RCC 7860 (cell line): ENCODE measurements at places on chromosomes 3 and 15.

DNA sequence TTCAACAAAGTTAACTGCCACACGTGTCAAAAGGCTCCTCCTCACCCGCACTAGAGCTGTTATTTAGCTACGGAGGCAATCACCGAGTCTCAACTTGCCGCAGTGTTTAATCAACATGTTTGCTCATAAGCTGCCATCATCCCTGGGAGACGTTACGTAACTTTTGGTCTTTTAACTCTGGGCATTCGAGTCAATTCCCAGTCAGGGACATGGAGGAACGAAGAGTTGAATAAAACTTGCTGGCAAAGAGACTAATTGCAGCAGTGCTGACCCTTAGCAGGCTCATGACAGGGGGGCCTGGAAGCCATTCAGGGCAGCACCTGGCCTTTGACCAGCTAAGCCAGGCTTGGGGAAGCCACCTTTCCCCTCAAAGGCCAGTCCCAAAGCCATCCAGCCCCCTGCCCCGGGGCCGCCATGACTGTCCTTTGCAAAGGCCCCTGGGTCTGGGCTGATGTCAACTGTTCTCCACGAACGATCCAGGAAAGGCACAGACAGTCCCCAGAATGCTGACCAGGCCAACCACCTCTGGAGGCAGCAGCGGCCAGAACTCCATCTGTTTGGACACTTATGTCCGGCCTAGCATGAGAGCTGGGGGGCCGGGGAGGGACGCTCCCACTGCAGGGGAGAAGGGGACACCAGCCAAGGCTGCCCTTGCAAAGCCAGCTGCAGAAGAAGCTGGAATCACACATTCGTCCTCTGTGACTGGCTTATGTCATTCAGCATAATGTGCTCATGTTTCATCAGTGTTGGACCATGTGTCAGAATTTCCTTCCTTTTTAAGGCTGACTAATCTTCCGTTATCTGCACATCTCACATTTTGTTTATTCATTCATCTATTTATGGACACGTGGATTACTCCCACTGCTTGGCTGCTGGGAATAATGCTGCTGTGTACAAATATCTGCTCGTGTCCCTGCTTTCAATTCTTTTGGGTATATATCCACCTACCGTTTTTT lies 43.7 kb downstream of the PCSK6 start:
- DNase-seq = no peak

- DNase-seq = no peak
Observed at GRCh38 chr15:85745525-85746150, 49.1 kb downstream of the KLHL25 start.

DNA sequence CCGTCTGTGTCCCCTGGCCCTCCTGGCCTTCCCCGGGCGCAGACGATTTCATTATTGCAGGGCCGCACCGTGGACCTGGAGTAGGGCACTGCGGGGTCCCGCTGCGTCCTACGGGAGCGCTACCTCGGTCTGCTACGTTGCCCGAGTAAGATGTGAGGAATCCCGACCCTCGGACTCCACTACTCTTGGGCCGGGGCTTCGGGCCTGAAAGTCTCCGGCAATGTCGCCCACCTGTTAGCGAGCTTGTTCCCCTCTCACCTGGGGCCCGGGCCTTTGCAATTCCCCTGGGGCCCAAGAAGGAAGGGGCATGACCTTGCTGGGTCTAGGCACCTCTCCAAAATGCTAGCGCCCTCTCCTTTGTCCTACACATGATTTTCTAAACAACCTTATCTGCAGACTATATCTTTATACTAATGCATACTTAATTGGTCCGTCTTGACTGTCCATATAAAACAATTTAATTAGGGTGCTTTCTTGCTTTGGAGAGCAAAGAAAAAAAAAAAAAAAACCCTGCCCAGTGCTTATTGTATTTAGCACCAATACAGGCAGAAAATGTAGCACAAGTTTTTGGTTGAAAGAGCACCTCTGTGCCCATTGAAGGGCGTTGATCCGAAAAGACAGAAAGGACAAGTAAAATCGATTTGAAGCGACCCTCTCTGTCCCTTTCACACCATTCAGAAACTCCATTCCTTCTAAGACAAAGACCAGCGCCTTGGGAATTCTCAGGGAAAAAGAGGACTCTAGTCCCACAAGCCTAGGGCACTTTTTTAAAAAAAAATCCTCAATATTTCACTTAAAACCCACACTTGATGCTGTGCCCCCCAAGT lies 7.0 kb upstream of the NR2F2 start:
- DNase-seq = no peak

DNA sequence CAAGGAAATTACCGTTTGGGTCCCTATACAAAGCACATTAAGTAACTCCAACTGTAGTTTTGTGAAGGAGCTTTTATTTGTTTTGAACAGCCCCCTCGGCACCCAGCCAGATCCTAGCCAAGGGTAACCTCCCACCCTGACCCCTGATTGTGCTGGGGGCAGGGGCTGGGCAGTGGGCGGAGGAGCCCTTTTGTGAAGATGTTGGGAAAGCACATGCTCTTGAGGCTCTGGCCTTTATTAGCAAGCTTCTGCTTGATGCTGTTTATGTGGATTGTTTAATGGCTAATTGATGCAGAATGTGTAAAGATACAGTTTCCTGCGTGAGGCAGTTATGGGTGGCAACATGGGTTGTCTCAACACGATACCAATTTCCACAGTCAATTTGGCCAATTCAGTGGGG lies 136.5 kb downstream of the MAP2K5 start:
- DNase-seq = no peak

DNA sequence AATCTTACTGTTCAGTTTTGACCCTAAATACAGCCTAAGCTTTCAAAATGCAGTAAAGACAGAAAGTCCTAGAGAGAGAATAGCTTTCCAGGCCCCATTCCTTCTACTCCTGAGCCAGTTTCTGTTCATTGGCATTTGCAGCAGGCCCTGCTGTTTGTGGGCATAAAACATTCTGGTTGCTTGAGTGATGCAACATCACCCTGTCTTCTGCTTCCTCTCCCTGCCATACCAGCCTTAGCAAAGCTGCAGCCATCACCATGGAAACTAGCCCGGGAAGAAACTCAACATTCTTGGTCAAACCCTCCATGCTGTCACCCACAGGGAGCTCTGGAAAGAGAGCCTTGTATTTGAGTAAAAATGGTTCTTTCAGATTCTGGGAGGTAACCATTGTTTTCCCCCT lies 325.7 kb downstream of the MAGI1 start:
- DNase-seq = peak; percentile 4

DNA sequence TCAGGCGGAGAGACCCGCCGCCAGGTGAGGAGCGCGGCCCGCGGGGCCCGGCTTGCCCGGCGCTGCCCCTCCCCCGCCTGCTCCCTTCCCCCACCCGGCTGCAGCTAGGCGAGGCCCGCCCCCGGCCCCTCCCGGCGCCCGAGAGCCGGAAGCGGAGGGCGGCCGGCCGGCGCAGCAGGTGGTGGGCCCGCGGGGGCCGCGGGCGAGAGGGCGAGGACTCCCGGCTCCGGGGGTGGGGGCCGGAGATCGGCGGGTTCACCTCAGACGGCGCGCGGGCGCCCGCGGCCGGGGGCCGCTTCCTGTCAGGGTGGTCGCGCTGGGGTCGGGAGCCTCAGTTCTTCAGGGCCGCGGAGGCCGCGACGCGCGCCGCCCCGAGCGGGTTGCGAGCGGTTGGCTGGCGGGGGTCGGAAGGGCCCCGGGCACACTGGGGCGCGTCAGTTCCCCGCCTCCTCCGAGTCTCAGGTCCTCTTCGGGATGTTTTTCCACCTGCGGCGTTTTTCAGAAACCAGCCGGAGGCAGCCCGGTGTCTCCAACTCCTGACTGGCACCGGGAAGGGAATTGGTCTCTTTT lies 395 bp downstream of the ZFAND6 start:
- DNase-seq = peak; percentile 21

GRCh38 chr3:60001369-60001768 lies 951.5 kb upstream of the CFAP20DC start:
- no peak for DNase-seq

GRCh38 chr3:55207744-55208143 lies 279.4 kb downstream of the WNT5A start:
- no peak for DNase-seq

DNA sequence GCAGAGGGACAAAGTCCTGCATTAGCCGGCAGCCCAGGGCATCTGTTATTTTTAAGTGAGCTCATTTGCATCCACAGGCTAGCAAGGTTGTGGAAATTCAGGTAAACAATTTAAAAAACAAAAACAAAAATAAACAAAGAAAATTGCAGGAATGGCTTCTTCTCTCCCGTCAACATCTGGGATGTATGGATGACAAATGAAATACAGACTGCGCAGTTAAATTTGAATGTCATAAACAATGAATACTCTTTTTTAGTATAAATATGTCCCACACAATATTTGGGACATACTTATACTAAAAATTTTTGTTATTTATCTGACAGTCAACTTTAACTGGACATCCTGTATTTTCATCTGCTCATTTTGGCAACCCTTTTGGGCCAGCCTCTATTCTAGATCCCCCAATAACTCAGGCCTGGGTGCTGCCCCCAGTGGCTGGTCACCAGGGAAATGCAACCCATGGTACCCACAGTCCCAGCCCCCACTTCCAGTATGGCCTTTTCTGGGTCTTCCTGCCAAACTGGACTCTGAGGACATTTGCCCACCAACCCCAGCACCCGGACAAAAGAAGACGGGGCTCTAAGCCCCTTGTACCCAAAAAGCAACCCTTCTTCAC lies 12.7 kb downstream of the GRM2 start:
- DNase-seq = no peak

DNA sequence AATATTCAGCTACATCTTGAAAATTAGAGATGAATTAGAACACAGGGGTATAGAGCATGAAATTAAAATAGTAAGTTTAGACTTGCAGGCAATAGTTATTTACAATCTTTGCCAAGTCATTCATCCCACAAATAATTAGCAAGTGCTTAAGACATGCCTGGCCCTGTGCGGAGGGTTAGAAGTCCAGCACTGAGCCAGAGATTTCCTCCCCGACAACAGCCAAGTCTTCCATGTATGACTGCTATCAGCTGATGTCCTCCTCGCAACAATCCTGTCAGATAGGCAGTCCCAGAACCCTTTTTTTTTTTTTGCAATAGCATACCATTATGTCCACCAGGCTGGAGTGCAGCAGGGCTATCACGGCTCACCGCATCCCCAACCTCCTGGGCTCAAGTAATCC lies 14.6 kb downstream of the SIN3A start:
- DNase-seq = no peak

DNA sequence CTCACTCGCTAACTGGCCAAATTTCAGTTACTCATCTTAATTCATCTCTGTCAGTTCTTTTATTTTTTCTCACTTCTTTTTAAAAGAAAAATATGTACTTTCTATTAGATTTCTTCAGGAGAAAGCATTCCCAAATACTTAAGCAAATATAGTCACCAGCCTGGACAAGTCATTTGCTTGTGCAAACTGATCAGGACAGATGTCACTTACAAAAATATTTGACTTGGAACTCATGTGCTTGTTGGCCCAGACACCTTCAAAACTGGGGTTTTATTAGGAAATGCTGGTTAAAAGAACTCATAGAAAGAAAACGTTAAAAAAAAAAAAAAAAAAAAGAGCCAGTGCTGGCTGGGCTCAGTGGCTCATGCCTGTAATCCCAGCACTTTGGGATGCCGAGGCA lies 31.3 kb upstream of the FOXP1 start:
- DNase-seq = no peak

GRCh38 chr15:57273402-57273801 lies 102.9 kb upstream of the CGNL1 start:
- no peak for DNase-seq

- DNase-seq = no peak
Observed at GRCh38 chr3:141407825-141408224, 39.5 kb downstream of the ZBTB38 start.

DNA sequence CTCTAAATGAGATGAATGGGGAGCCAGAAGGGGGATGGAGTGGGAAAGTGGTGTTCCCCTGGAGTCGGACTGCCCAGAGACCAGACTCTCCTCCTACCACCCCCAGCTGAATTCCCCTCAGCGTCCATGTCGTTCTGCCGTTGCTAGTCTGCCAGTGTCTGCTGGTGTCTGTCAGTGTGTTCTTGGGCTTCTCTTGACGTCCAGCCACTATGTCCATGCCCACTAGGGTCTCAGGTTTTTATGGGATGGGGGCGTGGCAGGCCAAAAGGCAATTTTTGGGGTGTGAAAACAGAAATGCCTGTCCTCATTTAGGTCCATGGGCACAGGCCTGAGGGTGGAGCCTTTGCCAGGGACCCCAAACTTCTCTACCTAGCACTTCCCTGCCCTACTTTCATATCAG lies 589.6 kb downstream of the IGSF11 start:
- no peak for DNase-seq

DNA sequence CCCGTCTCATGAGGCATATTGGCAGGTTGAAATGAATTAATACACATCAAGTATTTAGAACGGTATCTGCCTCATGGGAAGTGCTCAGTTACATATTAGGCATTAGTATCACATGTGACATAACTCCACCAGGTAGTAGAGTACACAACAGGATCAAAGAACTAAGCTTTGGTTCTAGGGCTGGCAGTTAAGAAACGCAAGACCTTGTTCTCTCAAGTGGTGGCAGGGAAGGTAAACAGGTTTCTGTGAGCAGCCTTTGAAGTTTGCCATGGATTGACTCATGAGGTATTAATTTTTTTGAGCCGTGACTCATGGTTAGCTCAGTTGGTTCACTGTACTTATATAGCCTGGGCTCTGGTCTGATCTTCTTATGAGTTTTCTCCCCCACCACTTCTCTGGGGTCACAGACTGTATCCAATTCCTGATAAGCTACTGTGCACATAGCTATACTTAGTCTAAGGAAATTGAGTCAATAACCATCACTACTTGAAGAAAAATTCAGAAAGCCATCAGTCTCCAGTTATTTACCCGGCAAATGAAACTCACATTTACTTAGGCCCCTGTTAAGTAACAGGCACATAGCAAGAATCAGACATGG lies 155.6 kb upstream of the STT3B start:
- DNase-seq = peak; percentile 91

GRCh38 chr3:140748-141330 lies 55.7 kb upstream of the CHL1 start:
- no peak for DNase-seq

DNA sequence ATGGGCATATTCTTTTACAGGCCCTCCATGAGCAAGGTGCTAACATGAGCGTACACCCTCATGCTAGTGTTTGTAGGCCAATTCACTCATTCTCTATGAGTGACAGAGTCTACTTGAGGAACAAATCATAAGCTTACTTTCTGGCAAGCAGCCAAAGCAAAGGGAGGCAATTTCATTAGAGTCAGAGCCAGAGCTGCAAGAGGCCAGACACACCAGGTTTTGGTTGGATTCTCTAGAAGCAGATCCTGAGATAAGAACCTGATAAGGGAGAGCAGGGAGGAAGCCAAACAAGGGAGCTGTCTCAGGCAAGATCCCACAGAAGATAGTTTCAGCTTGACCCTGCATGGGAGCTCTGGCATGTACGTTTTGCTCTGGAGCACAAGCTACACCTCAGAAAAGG lies 214.1 kb upstream of the CTNNB1 start:
- DNase-seq = no peak

- DNase-seq = peak; percentile 53
Observed at GRCh38 chr15:40498418-40498817, 27.6 kb downstream of the CHST14 start.

GRCh38 chr15:49946681-49947080 lies 172.4 kb downstream of the ATP8B4 start:
- DNase-seq = no peak
